Sigmoid colon (tissue), 7 donors: ENCODE measurements at places on chromosomes 12 and 14.

DNA sequence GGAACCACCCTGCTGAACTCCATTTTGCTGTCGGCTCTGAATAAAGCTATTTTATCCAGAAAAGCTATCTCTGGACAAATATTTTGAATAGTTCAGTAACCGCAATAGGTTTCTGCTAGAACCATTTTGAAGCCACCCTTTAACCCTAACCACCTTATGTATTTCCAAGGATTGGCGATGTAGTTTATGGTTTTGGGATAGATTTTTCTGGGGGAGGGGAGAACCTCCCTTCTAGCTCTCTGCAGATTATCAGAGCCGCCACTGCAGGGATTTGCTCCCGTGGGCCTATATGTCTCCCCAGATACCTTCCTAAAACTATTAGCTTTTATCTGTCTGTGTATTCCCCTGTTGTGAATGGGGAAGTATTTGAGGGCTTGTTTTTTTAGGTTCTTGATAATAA lies 1.8 kb upstream of the TUBA1B start:
- DNase-seq: no peak

DNA sequence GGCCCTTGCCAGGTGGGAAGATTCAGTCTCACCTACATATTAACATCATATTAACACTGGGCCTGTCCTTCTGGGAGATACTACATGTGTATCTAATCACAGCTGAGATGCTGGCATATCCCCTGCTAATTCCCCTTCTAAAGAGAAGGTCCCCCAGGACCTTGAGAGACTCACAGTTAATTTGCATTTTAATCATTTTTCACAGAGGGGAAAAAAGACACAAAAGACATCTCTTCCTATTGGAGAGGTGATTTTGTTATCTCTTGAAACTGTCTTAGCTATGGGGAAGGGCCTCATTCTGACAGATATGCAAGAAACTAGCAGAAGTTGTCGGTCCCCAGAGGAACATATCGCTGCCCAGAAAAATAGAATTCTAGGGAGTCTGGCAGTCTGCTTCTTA lies 7.5 kb downstream of the C14orf132 start:
- no peak for DNase-seq

DNA sequence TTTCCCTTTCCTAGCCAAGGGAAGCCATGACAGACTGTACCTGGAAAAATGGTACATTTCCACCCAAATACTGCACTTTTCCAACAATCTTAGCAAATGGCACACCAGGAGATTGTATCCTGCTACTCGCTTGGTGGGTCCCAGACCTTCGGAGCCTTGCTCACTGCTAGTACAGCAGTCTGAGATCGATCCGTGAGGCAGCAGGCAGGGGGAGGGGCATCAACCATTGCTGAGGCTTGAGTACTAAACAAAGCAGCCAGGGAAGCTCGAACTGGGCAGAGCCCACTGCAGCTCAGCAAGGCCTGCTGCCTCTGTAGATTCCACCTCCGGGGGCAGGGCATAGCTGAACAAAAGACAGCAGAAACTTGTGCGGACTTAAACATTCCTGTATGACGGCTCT lies 218.8 kb downstream of the LRIG3 start:
- no peak for DNase-seq

GRCh38 chr12:110345176-110345661 lies 58.3 kb downstream of the ANAPC7 start:
- no peak for DNase-seq

- DNase-seq: no peak
These were observed 23.4 kb downstream of the APOBEC1 start for GRCh38 chr12:7642287-7642686.
